NCI-H1105 (cell line): ENCODE measurements at places on chromosomes 13 and 19.

- no peak for DNase-seq
These were observed 796.8 kb upstream of the KLHL1 start for GRCh38 chr13:70905035-70905434.

DNA sequence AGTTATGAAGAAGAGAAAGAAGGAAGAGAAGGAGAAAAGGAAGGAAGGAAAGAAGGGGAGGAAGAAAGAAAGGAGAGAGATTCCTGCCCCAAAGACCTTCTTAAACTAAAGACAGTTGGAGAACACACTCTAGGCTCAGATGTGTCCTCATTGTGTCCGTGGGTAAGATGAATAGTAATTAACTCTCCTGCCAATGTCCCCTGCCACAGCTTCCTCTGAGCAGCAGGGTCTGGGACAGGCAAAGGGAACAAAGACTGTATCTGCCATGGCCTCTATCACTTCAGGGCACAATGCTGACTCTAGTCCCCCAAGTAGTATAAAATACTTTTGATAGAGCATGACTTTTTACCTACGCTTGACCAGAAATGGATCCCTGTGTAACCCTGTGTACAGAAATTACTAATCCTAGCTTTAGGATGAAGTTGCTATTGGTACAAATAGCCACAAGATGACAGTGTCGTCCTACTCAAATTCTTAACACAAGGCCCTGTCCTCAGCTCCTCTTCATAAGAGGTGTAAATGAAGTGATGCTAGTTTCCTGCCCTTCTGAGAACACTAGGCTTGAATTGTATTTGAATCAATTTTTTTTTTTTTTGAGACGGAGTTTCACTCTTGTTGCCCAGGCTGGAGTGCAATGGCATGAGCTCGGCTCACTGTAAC is 186.2 kb upstream of the GPR12 start:
- DNase-seq, result peak; percentile 9

DNA sequence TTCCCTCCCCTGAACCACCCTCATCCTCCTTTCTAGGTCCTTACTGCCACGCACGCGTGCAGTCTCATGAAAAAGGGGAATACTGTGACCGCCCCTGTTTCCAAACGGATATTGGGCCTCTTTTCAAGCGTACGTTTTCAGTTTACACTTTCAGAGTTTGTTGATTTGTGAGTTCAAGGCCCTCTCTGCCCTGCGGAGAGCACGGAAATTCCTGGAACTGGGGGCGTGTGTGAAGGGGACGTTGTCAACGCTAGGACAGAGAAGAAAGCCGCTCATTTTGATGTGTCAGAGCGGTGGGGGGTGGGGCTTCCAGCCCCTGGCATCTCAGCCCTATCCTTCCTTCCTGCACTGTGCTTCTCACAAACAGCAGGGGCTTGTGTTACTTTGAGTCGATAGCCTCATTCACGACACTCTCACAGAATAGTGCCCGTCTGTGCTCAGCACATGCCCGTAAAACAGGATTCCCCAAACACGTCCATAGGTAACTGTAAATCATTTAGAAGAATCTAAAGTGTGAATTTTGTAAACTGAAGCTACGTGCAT is 137.6 kb upstream of the PEG3 start:
- no peak for DNase-seq

- no peak for DNase-seq
These were observed 40.9 kb upstream of the VSTM2B start for GRCh38 chr19:29484876-29485275.

- no peak for DNase-seq
These were observed 148.4 kb downstream of the AKAP11 start for GRCh38 chr13:42420304-42420703.

DNA sequence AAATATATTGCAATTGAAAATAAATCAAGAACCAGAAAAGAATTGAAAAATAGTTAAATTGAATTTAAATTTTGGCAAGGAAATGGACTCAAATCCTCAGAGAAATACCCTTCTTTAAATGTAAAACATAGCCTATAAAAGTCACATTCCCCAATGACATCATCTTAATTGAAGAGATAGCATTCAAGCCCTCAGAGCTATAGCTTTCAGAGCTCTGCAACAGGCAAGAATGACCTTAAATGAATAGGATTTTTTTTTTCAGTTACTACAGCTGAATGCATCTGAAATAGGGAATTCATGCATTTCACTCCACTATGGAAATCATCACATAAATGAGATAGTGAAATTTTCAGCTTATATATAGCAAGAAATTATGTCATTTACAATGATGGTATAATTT is 1049.0 kb downstream of the OLFM4 start:
- no peak for DNase-seq

- DNase-seq, result no peak
These were observed 20.6 kb upstream of the OLFM2 start for GRCh38 chr19:9956956-9957355.

- no peak for DNase-seq
These were observed 51.1 kb downstream of the LMO7 start for GRCh38 chr13:75687150-75687763.

- no peak for DNase-seq
These were observed 2.5 kb downstream of the LIG4 start for GRCh38 chr13:108212886-108213285.

DNA sequence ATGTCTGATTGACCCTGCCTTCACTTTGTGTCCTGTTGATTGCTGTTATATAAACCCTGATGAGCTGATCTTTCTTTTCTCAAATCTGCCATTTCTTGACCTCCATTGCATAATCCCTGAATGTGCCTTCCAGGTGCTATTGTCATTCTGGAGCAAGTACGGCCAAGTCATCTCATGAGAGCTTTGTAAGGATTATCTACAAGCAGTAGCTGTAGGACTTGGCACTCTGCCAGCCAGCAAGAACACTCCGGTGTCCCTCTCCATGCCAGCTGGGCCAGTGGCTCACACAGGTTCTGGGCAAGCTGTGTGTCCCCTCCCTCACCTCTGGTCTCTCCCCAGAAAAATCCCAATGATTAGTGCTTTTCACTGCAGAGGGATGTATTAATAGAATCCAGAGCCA is 348.1 kb downstream of the FOXO1 start:
- DNase-seq, result peak; percentile 29

GRCh38 chr13:93751117-93751516 is 524.5 kb downstream of the GPC6 start:
- no peak for DNase-seq

GRCh38 chr13:39335721-39336120 is 267.3 kb downstream of the LHFPL6 start:
- DNase-seq, result no peak

- peak; percentile 34 for DNase-seq
These were observed 81.8 kb downstream of the GGACT start for GRCh38 chr13:100506600-100507422.

- no peak for DNase-seq
These were observed 176.6 kb upstream of the STARD13 start for GRCh38 chr13:33462109-33462508.

- no peak for DNase-seq
These were observed 3.4 kb upstream of the ZNF333 start for GRCh38 chr19:14686411-14686810.

- no peak for DNase-seq
These were observed 170.6 kb downstream of the KCTD12 start for GRCh38 chr13:76715621-76716020.

DNA sequence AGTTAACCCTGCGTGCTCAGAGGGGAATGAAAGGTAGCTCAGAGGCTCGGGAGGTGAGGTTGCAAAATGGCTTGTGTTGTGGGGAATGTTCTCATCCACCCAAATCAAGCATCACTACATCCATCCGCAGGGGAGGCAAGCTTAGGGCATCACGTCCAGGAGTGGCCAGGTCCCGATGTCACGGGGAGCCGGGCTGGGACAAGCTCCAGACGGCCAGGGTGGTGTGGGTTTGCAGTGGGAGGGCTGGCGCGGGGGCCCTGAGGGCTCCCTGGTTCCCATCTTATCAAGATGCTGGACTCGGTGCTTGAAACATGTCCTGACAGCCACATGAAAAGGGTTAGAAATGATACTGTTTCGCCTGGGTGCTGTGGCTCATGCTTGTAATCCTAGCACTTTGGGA is 25.8 kb downstream of the EPN1 start:
- no peak for DNase-seq

GRCh38 chr13:112837371-112838037 is 131.5 kb upstream of the MCF2L start:
- DNase-seq, result no peak

- DNase-seq, result no peak
These were observed 120.0 kb downstream of the UQCRFS1 start for GRCh38 chr19:29092712-29093552.

DNA sequence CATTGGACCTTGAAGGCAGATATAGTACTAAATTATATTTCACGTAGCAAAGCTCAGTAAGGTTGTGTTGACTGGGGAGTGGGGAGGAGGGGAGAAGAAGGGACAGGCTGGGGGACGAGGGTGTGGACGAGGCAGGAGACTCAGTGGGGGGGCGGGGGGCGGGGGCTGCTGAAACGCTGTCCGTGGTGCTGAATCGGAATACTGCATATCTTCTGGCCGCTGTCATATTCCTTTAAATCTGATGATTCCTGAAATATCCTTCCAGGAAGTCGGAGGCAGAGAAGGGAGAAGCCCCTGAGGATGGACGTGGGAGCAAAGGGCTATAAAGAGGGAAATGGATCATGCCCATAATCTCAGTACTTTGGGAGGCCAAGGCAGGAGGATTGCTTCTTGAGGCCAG is 34.7 kb upstream of the CASP14 start:
- no peak for DNase-seq

DNA sequence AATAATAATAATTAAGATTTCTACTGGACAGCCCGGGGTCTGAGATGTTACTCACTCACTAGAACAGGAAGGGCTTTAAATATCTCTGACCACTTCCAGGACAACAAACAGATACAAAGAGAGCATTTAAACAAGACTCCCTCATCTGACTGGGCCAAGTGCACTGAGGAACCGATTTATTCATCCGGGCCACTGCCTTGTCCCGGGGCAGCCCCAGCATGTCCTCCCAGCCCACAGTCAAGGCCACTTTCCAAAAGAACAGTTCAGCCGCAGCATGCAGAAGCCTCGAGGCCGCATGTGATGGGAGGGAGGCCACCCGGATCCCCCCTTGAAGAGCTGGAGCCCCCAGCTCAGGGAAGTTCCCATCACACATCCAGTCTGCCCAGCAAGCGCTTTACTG is 30.5 kb downstream of the MLLT1 start:
- DNase-seq, result no peak

DNA sequence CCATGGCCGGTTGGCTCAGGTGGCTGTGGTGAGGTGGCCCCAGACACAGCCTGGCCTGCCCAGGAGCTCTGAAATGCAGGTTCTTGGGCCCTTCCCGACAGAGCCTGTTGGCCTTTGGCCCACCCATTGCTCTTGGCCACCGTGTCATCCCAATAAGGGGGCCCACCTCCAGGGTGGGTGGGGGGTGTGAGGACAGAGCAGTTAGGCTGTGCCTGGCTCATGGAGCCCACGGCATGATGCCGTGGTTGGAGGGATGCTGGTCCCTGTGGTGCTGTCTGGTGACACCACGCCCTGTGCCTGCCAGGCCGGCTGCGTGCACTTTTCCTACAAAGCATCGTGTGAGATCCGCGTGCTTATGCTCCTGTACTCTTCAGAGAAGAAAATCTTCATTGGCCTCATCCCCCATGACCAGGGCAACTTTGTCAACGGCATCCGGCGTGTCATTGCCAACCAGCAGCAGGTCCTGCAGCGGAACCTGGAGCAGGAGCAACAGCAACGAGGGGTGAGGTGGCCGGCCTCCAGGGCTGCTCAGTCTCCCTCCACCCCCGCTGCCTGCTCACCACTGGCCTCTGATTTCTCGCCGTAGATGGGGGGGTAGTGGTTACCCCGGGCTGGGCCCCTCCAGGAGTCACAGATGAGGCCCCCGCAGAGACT is 7.6 kb downstream of the PNKP start:
- no peak for DNase-seq

- DNase-seq, result no peak
These were observed 1510.3 kb downstream of the PCDH9 start for GRCh38 chr13:65719831-65720230.

DNA sequence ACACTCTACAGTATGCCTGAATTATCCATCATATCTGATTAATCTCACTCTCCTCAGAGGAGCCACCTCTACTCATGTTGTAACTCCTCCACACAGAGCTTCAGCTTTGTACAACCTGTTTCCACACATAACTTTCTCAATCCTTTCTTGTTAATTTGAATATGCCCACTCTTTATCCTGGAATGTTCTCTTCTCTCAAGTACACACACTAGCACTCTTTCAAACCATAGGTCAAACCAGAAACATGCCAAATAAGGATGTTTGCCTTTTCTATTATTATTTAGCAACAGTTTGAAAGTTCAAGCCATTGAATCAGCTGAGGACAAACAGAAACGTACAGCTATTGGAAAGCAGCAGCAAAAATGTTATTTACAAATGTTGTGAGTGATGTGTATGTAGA is 110.3 kb downstream of the MIPEP start:
- no peak for DNase-seq

- no peak for DNase-seq
These were observed 26.8 kb downstream of the SKA3 start for GRCh38 chr13:21149568-21149967.

GRCh38 chr19:51811344-51811743 is 16.4 kb downstream of the FPR3 start:
- DNase-seq, result no peak

DNA sequence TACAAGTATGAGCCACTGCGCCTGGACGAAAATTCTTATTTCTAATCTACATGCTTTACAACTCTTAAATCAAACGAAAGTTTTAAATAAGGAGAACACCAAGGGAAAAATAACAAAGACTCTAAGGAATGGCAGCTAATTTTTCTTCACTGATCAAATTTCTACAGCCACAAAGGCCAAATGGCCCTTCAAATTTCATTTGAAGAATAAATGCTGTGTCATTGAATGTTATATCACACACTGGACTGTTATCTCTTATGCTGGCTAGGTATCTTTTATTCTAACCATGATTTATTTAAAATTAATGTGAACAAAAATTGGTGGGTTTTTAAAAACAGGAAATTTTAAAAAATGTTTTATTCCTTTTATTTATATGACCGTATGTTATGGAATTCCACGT is 14.1 kb downstream of the SMAD9 start:
- DNase-seq, result no peak
